AML-193 (cell line): ENCODE measurements at places on chromosomes 12 and 14.

DNA sequence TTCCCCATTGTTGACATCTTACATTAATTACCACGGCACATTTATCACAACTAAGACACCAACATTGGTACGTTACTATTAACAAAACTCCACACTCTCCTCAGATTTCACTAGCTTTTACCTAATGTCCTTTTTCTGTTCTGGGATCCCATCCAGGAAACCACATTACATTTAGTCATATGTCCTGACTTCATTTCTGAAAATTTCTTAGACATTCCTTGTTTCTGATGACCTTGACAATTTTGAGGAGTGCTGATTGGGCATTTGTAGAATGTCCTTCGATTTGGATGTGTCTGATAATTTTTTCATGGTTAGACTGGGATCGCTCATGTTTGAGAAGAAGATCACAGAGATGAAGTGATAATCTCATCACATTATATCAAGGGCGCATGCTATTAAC lies 34.6 kb upstream of the ACSM4 start:
- no peak for DNase-seq

GRCh38 chr12:77818351-77818750 lies 12.3 kb upstream of the NAV3 start:
- no peak for DNase-seq

DNA sequence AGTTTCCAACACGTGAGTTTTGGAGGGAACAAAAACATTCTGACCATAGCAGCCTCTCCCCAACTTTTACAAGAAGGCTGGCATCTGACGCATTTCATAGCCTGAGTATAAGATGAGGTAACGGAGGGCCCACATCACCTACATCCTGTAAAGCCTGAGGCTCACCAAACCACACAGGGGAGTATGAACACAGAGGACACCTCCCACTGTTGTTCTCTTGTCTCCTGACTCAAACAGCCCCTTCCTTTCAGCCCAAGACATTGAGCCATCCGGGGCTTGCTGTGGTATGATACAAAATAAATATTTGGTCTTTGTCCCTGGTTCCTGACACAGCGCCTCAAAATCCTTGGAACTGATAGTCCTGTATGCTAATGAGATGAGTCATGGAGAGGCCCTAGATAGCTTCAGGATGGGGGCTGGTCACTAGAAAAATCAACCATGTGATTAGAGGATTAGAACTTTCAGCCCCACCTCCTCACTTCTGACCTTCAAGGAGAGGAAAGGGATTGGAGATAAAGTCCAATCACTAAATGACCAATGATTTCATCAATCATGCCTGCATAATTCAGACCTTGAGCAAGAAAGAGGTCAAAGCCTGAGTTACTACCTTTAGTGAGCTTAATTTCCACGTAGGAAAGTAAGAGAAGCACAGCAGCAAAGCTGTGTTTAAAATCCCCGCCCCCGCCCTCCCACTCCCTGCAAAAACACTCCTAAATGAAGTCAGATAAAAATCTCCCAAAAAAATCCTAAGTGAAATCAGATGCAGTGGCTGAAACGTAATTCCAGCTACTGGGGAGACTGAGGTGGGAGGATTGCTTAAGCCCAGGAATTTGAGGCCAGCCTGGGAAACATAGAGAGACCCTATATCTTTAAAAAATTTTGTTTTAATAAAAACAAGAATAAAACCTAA lies 236.4 kb downstream of the PCNX1 start:
- DNase-seq, result peak; percentile 16

GRCh38 chr12:12734054-12734453 lies 16.9 kb downstream of the CDKN1B start:
- DNase-seq, result no peak

GRCh38 chr14:89014569-89014850 lies 190.1 kb downstream of the TTC8 start:
- DNase-seq, result peak; percentile 31

GRCh38 chr12:946631-947030 lies 2.9 kb downstream of the RAD52 start:
- no peak for DNase-seq

GRCh38 chr12:119807380-119807779 lies 69.7 kb downstream of the CIT start:
- no peak for DNase-seq

DNA sequence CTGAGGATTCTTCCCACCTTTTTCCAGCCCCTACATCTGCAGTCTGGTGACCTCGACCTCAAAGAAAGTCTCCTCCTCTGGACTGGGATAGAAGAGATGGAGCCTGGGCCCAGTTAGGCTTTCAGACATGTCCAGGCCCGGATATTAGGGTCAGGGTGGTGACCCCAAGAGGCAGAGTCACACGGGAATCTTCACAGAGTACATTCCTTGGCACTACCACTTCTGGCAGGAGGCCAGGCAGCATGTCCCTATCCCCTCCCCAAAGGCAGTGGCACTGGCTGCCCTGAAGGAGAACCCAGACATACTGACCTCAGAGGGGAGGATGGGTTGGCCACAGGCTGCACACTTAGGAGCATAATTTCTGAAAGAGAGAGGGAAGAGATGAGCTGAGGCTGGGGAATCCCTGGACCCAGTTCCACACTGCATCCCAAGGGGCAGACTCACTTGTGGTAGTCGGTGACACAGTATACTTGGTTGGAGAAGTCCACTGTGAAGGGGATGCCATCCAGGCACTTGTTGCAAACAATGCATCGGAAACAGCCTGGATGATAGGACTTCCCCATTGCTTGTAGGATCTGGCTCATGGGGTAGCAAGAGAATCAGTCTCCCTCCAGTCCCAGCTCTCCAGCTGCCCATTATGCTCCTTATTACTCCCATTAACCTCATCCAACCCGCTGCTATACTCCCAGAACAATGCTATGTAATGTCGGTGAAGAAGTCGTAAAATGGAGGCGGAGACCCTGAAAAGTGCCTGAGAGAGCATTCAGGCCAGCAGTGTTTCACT lies 7.6 kb downstream of the AJUBA start:
- no peak for DNase-seq

DNA sequence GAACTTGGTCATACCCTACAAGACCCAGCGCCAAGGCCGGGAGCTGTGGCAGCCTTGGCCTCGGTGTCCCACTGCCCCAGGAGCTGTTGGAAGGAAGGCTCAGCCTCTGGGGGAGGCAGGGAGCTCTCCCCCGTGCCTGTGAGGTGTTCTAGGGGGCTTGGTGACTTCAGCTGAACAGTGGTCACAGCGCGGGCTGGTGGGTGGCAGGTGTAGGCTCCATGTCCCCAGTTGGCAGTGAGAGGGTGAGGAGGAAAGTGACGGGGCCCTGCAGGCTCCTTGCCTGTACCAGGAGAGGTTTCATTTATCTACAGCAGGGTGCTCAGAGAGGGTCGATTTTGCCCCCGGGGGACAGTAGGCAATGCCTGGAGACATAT lies 47.5 kb downstream of the DLK1 start:
- DNase-seq, result no peak

GRCh38 chr12:101969-102878 lies 35.7 kb downstream of the IQSEC3 start:
- no peak for DNase-seq

DNA sequence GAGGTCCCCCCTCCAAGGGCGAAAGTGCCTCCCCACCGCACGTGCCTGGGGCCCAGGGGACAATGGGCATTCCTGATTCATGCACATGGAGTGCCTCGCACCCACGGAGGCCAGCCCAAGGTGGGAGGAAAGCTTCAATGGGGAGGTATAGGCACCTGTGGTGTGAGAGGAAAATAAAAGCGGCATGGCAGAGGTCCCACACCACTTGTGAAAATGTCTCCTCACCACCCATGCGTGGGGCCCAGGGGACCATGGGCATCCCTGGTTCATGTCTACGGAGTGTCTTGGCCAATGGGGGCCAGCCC lies 384.7 kb downstream of the ALG10 start:
- no peak for DNase-seq

DNA sequence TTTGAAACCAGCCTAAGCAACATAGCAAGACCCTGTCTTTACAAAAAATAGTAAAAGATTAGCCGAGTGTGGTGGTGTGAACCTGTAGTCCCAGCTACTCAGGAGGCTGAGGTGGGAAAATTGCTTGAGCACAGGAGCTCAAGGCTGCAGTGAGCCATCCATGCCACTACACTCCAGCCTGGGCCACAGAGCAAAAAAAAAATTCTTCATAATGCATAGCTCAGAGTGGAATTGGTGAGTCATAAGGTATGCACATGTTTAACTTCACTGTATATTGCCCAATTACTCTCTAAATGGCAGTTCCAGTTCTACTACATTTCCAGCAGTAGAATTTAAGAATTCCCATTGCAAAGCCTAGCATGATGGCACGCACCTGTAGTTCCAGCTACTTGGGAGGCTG lies 26.8 kb upstream of the CLIP1 start:
- peak; percentile 66 for DNase-seq

GRCh38 chr12:89464974-89465592 lies 59.5 kb downstream of the GALNT4 start:
- DNase-seq, result no peak
